Substantia nigra (tissue), 51 donors: ENCODE measurements at places on chromosomes 12 and 14.

DNA sequence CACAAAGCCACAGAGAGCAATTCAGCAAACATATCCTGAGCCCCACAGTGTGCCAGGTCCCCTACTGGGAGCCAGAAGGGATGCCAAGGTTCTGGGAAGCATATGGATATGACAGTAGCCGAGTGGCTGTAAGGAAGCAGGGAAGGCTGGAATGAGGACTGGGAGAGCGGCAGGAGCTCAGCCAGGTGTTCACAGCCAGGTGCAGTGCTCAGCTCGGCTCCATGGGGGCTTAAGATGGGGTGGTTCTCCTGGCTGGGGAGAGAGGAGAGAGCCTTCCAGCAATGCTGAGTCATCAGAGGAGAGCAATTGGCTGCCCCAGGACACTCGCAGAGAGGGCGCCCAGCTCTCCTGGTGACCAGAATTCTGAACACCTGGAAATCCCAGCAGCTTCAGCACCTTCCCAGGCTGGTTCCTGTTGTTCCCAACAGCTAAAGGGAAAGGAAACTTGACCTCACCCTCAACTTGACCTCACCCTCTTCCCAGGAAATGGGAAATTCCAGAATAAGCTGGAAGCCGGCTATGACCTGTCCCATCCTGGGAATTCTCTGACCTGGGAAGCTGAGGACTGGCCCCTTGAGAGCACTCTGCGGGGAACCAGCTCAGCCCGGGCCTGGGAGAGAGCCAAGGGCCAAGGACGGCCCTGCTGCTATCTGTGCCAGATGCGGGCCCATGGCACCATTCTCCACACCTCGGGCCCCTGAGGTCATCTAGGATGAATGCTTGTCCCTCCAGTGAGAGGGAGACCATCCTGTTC, 34.6 kb downstream of the SLC6A12 start:
- DNase-seq = no peak

DNA sequence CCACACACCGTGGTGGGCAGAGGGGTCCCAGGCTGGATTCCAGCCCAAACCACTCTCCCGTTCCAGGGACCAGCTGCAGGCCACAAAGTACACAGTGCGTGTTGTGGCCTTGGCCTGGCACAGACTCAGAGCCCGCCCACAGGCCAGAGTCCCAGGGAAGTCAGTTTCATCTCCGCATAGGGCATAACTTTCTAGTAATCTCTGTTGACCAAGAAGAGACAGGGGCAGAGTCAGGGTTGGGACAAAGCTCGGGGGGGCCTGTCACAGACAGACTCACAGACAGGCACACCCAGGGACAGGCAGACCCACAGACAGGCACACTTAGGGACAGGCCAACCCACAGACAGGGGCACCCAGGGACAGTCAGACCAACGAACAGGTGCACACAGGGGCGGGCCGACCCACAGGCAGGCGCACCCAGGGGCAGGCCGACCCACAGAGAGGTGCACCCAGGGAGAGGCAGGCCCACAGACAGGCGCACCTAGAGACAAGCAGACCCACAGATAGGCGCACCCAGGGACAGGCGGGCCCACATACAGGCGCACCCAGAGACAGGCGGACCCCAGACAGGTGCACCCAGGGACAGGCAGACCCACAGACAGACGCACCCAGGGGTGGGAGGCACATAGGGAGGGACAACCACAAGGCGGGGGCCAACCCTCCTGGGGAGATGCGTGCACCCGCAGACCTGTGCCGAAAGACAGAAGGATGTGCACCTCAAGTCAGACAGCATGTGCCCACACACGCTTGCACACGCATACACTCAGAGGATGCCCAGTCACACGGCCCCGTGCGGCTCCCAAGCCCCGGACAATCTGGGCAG, 323.3 kb upstream of the RTL1 start:
- no peak for DNase-seq

DNA sequence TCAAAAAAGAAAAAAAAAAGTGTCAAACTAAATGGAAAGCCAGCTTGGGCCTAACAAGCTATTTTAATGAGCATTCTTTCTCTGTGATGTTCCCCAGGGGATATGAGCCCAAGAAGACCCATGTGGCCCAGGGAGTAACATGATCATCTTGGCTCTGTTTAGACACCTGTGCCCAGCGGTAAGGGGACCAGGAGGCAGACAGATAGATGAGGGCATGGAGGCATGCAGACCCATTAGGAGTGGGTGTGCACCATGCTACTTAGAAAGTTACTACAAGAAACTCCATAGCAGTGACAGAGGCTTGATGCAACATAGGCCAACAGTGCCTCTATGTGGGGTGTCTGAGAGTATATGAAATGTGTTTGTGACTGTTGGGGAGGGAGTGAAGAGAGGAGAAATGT, 3.1 kb upstream of the CREBL2 start:
- no peak for DNase-seq

- no peak for DNase-seq
These were observed 107.7 kb upstream of the IFNG-AS1 start for GRCh38 chr12:67881565-67881964.

DNA sequence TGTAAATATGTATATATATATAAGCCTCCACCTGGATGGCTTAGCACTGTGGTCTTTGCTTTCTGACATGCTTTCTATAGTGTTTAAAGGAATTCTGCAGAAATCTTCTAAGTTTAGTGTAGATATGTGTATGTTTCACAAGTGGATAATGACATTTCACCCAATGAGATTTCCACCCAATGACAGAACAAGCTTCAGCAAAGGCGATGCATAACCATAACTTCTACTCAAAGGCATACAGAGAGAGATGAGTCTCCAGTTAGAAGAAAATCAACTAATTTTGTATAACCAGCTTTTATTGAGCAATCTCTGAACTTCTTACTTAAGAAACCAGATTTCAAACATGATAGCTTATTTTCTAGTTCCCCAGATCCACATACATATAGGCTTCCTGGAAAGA, 134.0 kb downstream of the DYRK2 start:
- DNase-seq = no peak

- no peak for DNase-seq
These were observed 40.0 kb downstream of the ZFYVE1 start for GRCh38 chr14:72986857-72987256.

GRCh38 chr12:124510301-124510970, 57.0 kb downstream of the NCOR2 start:
- DNase-seq = peak; percentile 65

- DNase-seq = no peak
These were observed 462.5 kb downstream of the NAV3 start for GRCh38 chr12:78293059-78293686.

DNA sequence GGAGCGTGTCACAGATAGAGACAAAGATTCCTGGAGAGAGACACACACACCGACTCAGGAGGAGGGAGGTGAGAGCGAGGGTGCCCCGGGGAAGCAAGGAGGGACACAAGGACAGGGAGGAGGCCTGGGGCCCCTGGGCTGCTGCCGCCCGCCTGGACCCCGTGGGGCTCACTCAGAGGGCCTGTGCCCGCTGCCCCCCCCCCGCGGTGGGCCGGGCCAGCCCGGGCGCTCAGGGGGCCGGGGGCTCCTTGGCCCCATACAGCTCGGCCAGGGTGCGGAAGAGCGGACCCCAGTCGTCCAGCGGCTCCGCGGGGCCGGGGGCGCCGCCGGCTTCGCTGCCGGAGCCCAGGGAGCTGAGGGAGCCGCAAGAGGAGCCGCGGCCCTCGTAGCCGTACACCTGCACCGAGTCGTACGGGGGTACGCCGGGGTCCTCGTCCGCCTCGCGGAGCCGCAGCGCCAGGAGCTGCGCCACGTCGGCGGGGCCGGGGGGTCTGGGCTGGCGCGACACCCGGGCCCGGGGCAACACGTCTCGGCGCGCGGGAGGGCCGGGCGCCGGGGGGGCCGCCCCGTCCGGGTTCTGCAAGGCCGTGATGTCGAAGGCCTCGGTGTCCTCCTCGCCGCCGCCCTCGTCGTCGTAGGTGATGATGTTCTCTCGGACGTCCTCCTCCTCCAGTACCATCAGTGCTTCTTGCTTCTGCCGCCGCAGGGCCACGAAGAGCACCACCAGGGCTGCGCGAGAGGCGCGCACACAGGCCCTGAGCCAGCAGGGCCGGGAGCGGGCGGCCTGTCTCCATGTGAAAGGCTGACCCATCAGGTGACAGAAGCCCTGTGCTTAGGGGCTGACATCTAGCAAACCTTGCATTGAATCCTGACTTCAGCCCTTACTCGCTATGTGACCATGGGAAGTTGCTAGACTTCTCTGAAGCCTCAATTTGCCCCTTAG, 6.0 kb downstream of the PSMB11 start:
- DNase-seq = no peak

- peak; percentile 21 for DNase-seq
These were observed 96.7 kb downstream of the ETV6 start for GRCh38 chr12:11746024-11746771.

GRCh38 chr12:61282790-61283575, 977.2 kb upstream of the USP15 start:
- DNase-seq = no peak

DNA sequence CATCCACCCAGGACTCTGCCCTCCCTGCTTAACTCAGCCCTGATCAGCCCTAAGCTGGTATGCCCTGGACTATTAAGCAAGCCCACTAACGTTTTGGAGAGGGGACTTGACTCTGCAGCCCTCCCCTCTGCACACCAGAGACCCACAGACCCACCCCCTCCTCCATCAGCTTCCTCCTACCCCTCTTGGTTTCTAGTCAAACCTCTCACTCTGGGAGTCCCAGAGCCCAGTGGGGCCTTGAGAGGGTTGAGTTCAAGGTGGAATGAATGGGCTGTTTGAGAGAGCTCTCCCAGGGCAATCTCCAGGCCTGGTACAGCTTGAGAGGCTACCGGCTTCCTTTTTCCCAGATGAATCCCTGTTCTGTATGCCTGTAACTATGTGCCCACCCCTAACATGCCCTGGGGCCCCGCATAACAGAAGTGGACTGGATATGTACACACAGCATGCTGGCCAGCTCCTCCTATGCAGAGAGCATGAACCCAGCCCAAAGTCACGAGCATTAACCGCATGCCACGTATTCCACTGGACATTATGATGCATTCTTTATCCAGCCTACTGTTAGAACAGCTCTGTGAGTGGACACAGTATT, 43.6 kb downstream of the IRF2BPL start:
- no peak for DNase-seq

DNA sequence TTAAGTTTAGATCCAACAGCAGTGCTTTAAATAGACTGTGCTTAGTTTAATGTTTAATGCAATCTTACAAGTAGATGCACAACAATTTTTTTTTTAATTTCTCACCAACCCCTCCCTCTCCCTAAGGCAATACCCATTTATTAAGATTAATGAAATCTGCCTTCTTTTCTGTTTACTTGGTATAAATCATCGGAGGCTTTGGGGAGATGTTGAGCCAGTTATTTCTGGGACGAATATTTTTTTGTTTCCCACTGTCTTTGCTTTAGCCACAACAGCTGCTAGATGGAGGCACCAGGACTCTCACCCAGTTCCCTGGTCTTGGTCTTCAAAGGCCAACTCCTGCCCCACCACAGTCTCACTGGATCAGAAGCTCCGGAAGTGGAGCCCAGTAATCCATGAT, 113.4 kb downstream of the PLXNC1 start:
- no peak for DNase-seq

DNA sequence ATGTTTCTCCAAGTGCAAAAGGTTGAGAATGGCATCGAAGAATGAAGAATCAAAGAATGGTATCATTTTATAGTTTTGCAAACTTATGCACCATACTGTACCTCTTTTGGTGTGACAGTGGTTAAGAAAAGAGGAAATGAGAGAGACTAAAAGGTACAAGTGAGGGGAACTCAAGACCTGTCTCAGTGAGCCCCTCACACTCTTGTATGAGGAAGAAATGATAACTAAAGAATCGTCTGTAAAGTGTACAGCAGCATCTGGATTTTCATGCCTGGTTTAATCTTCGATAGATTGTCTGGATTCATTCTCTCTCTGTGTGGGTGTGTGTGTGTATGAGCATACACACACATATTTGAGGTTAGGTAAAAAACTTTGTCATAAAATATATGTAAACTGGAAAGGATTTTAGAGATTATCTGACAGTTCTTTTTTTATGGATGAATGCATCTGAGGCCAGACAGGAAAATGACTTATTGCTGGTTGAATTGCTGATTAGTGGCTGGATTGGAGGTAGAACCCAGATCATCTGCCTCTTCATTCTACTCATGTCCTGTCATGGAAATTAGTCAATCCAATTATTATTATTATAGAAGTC, 16.0 kb upstream of the SLC38A2 start:
- DNase-seq = no peak

DNA sequence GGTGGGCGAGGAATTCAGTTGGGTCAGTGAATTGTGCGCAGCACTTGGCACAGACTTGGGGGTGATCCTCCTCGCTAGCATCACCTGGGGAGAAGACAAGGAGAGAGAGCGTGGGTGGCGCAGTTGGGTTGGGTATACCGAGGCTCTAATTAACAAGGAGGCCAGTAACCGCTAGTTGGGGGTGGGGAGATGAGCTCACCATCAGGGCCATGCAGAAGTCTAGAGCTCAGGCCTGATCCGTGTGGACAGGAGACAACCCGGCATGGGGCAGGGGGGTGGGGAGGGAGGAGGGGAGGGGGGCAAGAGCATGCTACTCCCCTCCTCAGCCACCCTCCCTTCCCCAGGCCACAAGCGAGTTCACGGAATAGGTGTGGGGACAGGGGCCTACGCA, 580 bp downstream of the SALL2 start:
- no peak for DNase-seq

GRCh38 chr14:49483268-49483667, 102.9 kb downstream of the RPS29 start:
- DNase-seq = no peak

DNA sequence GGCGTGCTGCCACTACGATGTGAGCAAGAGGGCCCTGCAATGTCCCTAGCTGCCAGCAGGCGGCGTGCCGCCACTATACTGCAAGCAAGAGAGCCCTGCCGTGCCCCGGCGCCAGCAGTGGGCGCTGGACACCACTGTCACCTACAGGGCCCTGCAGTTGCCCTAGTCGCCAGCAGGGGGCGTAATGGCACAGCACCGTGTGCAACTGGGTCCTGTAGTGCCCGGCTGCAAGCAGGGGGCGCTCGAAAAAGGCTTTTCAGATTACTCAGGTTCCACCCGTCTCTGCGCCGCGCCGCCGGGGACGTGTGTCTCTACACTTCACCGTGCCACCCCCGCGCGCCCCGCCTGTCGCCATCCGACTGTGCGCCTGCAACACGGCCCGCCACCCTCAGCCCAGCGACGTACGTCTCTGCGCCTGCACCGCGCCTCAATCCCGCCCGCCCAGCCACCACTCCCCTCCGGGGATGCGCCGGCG, 1356.9 kb downstream of the TMEM121 start:
- no peak for DNase-seq
